COR-L47 (cell line): ENCODE measurements at places on chromosomes 5 and 9.
A peak's percentile ranks its signal among the peaks of the same experiment; 100 is the strongest.

DNA sequence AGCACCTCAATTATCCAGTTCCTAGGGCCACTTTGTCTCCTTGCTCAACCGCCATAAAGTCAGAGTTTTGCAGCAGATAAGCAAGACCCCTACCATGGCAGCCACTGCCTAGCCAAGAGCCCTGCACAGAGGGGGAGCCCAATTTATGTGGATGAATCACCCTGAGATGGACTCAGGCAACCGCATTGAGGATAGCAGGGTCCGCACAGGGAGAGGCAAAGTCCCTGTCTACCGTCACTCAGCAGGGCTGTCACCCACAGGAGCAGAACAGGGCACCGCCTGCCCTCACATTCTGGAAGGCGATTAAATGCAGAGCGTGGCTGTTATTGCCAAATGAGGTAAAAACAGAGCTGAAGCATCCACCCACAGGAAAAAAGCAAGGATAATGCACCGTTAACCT is 1.7 kb downstream of the FBP2 start:
- no peak for DNase-seq

GRCh38 chr5:111372799-111373198 is 139.5 kb downstream of the STARD4 start:
- DNase-seq, result no peak

GRCh38 chr9:70868661-70869652 is 252.5 kb downstream of the TRPM3 start:
- no peak for DNase-seq

DNA sequence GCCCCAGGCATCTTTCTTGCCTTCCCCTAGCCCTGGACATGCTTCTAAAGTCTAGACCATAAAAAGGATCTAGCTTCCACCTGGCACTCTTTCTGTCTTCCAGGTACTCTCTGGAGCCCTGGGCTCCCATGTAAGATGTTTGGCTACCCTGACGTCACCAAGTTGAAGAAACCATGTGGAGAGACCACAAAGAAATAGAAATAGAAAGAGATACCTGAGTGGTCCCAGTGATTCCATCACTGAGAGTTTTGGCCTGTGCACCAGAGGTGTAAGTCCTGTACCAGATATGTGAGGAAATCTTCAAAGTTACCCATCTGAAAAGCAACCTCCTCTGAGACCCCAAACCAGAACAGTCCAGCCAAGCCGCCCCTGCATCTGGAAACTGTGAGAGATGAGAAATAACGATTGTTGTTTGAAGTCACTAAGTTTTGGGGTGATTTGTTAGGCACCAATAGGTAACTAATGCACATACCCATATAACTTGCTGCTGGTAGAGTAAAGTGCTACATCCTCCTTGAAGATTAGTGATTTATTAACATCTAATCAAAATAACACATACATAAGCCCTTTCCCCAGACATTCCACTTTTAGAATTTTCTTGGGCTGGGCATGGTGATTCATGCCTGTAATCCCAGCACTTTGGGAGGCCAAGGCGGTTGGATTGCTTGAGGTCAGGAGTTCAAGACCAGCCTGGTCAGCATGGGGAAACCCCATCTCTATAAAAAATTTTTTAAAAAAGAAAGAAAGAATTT is 85.7 kb upstream of the LHFPL2 start:
- no peak for DNase-seq

DNA sequence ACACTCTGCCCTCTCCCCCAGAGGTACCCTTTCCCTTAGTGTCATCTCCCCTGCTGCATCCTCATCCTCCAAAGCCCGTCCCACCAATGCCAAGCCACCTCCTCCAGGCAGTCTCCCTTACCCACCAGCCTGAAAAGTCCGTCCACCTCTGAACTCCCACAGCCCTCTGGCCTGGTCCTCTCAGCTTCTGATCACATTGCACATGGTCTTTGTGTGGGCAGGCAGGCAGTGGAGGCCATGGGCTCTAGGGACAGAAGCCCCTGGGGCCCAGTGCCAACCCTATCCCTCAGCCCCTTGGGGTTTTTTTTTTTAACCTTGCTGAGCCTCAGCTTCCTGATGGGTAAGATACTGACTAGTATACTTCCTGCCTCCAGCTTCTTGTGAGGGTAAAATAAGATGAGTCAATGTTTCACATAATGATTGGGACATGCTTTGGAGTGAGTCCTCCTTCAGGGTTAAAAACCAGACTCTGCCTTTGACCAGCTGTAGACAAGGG is 19.4 kb downstream of the CSF1R start:
- no peak for DNase-seq

DNA sequence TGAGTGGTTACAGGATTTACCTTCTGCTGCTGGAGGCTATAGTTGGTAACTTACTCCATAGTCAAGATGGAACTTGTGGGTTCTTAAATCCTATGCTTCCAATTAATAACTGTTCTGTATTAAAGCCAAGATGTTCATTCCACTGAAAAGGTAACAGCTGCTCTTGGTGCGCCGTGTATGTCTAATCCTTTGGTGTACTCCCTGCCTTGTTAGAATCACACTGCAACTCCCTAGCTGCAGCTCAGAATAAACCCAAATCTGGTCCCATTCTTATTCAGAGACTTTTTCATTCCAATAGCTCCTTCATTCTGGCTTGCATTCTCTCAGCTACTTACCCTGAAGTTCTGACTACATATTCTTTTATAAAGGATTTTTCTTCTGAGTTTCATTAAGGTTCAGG is 1355.5 kb downstream of the MAT2B start:
- DNase-seq, result no peak

- no peak for DNase-seq
Measured at GRCh38 chr5:75051217-75051751, 1.1 kb downstream of the GCNT4 start.

- DNase-seq, result no peak
Measured at GRCh38 chr5:142772446-142773293, 2.5 kb downstream of the ARHGAP26 start.

DNA sequence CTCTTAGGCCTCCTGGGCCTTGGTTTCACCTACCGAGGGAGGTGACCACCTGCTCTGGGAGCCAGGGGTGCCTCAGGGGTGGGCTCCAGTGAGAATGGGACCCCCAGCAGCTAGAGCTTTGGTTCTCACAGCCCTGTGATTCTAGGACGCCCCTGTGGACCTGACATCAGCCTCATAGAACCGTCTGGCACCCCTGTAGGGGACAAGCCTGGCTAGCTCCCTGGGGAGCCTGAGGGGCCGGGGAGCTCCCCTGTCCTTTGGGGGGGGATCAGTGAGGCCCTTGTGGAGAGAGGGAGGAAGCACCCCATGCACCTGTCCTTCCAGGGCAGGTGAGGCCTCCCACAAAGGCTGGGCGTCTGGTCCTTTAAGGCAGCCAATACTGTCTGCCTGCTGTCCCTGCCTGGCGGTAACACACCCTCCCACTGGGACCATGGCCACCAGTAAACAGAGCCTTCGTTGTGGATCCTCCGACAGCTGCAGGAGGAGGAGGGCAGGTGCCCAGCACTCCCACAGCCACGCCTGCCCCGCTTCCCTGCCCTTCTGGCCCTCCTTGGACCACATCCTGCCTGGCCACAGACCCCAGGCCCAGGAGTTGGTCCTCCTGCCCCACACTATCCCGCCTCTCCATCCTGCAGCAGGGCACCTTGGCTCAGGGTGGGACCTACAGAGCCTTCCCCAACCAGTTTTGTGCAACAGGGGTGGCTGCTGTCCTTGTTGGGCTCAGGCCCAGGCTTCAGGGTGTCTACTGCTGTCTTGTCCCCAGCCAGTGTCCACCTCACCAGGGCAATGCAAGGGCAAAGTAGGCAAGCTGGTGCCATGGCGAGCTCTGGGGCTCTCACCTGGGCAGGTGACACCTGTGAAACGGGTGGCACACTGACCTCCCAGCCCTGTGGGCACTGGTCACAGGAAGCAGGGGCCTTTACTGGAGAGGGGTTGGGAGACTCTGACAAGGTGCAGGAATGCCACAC is 3.0 kb upstream of the TUBB4B start:
- peak; percentile 86 for DNase-seq

DNA sequence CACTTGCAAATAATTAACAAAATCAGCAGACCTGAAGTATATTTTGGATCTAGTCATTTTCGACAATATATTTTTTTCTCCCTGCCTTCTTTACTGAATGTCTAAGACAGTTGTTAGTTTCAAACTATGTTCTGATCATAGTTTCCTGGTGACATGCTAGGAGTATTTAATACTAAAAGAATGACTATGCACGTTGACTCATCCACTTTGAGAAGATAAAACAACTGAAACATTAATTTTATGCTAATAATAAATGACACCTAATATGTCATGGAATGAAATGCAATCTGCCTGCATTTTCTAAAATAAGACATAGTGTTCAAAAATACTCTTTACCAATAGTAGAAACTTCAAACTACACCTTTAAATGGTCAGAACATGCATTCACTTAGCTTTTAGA is 2123.7 kb upstream of the C9orf72 start:
- no peak for DNase-seq

DNA sequence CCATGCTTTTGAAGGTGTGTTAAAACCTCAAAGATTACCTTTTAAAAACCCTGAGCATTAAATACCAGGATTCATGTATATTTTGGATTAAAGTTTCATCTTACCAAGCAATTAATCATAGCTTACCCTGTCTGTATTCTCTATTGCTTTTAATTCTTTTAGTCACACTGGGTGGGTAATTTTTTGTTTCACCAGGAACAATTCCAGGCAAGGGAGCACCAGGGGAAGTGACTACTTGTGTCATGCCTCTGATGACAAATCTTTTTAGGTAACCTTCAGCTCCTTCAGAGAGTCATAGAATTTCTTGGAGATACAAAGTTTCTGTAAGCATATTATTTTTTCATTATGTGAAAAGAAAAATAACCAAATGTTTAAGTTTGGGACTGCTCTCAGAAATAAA is 33.4 kb upstream of the ANXA1 start:
- no peak for DNase-seq

- peak; percentile 97 for DNase-seq
Measured at GRCh38 chr9:134434894-134435506, 108.7 kb downstream of the RXRA start.

DNA sequence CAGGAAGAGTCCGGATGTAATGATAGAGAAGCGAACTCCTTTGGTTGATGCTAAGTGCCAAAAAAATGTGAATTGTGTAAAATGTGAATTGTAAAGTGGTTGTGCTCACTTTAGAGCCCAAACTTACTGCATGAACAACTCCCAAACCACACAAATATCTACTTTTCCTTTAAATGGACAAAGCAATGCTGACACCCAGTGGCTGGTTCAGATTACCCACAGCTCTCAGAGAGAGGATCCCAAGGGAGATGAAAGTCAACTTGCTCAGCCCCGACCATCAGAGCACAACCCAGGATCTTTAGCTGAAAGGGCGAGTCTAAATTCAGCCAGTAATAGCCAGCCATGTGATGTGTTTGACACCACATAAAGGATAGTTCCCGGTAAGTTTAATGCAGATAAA is 133.7 kb downstream of the NMUR2 start:
- DNase-seq, result peak; percentile 29

GRCh38 chr9:101791938-101792337 is 53.5 kb upstream of the GRIN3A start:
- peak; percentile 39 for DNase-seq

- no peak for DNase-seq
Measured at GRCh38 chr5:68534956-68535520, 319.5 kb downstream of the PIK3R1 start.

DNA sequence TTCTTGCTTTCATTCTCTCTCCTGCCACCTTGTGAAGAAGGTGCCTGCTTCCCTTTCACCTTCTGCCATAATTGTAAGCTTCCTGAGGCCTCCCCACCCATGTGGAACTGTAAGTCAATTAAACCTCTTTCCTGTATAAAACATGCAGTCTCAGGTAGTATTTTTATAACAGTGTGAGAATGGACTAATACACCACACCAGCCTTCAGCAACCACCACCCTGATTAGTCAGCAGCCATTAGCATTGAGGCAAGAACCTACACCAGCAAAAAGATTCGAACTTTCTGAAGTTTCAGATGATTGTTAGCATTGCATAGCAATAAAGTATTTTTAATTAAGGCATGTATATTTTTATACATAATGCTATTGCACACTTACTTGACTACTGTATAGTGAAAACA is 980.2 kb downstream of the EFNA5 start:
- DNase-seq, result no peak

DNA sequence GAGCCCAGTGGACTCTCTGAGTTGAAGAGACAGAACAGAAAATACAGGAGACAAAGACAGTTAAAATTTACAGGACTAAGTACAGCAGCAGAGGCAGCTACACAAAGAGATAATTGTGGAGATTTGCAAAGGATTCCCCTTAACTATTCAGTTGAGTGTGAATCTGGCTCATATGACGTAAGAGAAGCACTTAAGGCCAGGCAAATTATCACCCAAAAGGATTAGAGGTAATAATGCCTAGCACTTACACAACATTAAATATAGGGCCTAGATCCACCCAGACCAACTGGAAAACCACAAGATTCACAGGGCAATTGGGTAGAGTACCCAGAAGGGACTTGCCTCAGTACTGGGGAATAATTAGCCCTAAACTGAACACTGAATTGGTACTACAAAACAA is 41.3 kb downstream of the ADAMTS6 start:
- DNase-seq, result no peak

DNA sequence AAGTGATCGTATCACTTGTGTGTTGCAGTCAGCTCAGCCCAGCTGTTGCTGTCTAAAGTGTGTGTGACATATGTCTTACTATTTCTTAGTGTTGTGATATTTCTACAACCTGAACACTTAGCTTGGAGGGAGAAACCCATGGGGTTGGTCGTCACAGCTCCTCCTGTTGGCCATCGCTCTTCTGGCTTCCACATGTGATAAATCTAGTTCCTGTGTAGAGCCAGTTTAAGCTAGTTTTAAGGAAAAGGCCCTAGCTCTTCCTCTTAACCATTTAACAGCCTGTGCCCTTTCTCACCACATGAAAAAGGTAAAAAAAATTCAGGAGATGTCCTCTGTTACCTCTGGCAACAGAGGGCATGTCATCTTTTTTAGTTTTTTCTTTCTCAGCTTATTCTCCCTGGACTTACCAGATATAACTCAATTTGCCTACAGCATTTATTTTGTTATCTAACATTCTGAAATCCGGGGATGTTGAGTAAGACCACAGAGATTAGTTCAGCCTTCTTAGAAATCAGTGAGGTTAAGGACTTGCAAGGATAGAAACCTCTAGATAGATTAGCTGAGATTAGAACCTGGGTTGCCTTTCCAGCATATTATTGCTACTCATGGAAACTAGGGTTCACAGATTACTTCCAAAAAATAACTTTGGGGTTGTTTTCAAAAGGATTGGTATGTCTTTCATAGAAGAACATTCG is 100.4 kb downstream of the GAPVD1 start:
- no peak for DNase-seq
